ENCODE measurements at places on chromosomes 16 and 17.

DNA sequence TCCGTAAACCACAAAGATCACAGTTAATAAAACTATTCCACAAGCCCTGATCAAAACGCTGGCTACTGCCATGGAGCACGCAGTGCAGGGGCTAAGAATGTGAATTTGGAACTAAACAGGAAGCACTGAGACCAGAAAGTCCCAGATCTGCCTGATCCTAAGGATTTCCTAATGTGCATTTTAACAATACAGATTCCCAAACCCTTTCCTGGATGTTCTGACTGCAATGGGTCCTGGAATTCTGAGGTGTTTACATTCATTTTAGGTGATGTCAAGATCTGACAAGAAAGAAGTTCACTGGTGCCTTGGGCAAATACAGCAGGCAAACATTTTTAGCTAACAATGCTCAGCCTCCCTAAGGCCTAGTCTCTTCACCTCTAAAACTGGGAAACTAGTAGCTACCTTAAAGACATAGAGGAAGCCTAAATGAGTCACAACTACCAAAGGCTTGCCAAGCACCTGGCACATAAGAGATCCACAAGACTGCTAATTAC, 10.3 kb downstream of the NSMCE1 start:
- peak; percentile 29 for DNase-seq

GRCh38 chr16:15919331-15919730, 30.1 kb upstream of the ABCC1 start:
- no peak for DNase-seq

DNA sequence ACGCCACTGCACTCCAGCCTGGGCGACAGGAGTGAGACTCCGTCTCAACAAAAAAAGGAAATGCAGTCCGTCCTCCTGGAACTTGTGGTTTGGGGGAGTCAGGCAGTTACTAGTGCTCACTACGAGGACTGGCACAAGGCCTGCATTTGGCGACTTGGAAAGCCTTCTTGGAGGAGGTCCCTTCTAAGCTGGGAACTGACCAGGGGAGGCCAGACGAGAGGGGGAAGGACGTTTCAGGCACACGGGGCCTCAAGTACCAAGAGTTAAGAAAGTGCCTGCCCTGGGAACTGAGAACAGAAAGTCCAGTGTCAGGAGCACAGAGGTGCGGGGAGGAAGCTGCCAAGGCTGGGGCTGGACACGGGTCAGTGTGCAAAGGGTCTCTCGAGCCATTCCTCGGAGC, 89.9 kb downstream of the ABR start:
- no peak for DNase-seq

- no peak for DNase-seq
These were observed 70.0 kb upstream of the CIBAR2 start for GRCh38 chr16:85182286-85182685.

- DNase-seq: no peak
These were observed 15.4 kb downstream of the HS3ST3B1 start for GRCh38 chr17:14316126-14316832.

DNA sequence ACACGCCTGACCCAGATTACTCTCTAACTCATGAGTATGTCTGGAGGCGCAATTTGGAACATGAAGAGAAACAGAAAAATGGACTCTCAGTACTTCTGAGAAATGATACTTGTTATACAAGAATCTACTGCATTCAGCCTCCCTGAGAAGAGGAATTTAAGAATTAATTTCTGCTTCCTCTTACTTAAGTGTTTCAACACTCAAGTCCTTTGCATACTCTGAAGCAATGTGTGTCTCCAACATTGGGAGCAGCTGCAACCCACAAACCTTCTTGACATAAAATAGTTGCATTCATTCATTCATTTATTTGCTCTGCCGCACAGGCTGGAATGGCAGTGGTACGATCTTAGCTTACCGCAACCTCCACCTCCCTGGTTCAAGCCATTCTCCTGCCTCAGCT, 199.8 kb downstream of the NPIPA7 start:
- no peak for DNase-seq

DNA sequence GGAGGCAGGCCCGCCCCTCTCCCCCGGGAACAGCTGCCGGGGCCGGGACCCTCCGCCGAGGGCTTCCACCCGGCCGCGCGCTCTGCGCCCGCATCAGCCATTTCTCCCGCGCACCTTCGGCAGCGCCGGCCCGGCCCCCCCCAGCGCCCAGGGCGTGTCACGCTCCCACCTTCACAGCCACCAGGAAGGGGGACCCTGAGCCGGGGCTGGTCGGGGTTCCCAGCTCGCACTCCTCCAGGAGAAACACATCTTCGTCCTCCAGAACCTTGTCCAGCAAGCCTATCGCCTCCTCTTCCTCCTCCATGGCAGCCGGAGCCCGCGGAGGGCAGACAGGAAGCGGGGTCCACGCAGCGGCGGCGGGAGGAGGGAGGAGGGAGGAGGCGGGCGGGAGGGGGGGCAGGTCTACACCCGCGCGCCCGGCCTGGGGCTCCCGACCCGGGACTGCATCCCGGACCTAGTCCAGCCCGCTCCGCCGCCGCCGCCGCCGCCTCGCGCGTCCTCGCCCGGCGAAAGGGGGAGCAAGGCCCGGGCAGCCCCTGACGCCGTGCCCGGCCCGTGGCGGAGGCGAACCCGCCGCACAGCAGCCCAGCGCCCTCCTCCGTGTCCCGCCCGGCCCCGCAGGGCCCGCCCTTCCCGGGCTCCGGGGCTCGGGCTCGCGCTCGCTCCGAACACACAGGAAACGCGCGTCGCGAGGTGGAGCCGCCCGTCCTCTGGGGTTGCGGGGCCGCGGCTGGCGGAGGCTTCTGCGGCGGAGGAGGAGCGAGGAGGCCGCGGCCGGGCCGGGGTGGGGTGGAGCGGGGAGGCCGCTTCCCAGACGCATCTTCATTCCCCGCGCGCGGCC, 70.8 kb downstream of the ABR start:
- peak; percentile 82 for DNase-seq

DNA sequence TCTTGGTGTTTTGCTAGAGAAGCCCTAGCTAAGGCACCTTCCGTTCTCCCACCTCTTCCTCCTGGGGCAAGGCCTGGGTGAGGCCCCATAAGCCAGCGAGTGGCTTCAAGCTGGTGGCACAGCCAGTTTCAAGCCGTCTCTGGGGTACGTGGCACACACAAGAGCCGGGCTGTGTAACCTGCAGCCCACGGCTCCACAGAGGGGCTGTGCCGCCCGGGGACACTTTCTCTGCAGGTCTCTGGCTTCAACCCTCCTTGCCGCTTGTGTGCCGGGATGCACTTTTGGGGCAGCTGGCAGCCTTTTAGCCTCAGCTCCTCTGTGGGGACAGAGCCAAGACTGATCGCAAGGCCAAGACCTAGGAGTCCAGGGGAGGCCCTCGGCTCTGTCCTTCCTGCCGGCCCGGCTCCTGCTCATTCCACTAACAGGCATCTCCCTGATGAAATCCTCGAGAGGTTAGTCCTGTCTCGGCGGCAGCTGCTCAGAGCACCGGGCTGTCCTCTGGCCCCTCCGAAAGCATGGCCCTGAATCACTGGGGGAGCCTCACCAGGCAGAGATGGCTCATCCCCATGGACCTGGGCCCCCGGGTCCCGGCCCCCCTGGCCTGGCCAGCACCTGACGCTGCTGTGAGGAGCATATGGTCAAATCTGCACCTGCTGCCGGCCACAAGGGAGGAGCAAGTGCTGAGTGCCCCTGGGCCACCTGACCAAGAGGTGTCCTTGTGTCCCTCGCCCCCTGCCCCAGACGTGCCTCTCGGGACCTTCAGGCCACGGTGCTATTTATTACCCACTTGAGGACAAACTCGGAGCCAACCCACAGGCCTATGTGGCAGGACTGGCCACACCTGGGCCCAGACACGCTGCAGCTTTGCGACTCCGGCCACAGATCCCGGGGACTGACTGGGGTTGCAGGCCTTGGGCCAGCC, 98.5 kb downstream of the METRNL start:
- DNase-seq: no peak

DNA sequence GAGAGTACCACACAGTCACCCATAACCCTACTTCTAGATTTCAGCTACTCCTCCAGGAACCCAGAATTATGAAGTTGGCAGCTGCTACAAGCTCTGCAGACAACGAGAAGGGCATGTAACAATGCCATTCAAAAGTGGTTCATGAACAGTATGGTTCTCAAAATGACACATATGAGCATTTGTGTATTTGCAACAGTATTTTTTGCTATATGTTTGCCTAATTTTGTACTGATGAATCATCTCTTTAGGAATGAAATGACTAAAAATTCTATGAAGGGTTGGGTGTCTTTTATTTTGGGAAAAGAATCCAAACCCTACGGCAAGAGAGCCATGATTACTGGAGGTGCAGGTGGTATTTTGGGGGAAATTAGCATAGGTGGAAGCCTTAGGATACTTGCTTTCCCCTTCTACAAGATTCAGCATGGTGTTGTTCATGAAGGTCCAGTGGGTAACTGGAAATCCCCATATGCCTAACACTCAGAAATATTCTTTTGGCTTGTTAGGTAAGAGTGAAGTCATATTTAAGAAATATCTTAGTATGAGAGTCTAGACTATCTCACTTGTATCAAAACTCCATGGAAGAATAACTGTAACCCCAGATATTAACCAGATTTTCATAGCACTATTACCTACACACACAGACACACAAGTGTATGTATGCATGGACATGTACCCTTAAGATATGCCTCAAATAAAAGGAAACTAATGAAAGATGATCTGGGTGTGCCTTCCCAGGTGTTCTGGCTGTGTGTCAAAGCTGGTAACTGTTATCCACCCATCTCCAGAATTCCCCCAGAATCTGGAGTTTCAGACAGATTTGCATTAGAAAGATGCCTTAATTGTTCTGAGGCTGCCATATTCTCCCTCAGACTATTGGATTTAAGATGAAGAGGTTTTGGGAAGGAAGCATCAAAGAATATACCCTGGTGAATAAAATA, 688.2 kb upstream of the SOX9 start:
- DNase-seq: no peak

GRCh38 chr17:63774969-63775265, 947 bp downstream of the DDX42 start:
- no peak for DNase-seq

DNA sequence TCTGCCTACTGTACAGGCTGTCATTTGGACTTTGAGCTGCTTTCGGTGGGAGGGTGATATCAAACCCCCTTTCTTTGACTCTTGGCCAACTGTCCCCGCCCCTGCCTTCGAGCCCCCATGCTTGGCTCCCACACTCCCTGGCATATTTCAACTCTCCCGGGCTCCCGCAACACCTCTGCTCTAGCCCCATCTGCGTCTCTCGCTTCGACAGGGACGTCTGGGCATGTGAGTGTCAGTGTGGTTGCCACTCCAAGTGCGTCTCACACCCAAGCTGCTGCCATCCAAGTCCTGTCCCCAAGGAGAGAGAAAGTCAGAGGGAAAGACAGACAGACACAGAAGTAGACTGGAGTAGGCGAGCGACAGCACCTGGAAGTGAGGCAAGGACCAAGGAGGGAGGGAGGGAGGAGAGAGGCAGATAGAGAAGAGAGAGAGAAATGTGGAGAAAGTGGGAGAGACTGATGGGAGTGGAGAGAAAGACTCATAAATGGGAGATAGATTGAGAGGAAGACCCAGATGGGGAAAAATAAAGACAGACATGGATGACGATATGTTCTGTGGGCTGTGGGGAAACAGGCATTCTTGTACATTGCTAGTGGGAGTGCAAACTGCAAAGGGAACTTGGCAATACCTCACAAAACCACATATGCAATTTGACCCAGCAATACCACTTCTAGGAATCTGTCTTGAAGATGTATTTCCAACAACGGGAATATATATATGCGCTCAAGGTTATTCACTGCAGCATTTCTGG, 11.8 kb downstream of the STARD3 start:
- DNase-seq: no peak

Measured in CD4-positive, alpha-beta T cell treated with Interleukin-6 for 4 hours (primary cell).